HS-5 (cell line): ENCODE measurements at places on chromosomes 13 and 19.
A peak's percentile ranks its signal among the peaks of the same experiment; 100 is the strongest.

GRCh38 chr19:45960595-45961235, 12.9 kb downstream of the NOVA2 start:
- no peak for DNase-seq

DNA sequence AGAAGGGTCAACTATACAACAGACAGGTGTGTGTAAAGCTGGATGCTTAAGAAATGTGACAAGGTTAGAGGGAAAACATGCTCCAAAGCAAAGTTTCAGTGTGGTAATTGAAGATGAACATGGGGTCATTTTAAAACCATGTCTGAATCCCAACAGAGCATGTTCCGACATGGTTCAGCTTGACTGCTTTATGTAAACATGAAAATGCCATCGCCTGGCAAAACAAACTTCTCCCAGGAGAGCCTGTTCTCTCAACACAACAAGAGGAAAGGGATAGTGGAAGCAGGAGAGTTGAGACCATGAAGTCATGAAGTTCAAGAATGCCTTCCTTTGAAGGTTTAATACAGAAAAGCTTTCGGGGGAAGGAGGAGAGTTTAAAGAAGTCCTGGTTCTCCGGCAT, 85.8 kb downstream of the EPSTI1 start:
- no peak for DNase-seq

DNA sequence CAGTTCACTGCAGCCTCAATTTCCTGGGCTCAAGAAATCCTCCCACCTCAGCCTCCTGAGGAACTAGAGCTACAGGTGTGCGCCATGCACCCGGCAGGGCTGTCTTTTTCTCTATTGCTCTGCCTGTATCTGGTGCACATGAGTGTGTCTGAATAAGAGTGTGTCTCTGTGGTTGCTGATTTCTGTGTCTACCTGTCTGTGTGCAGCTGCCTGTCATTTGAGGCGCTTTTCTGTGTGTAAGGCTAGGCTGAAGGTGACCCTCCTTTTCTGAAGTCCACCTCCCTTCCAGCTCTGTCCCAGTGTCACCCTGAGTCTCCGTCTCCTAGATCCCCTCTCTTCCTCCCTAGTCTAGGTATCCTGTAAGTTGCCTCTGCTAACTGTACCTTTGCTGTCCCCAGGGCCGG, 1.5 kb upstream of the PRR12 start:
- DNase-seq, result no peak

GRCh38 chr19:46925548-46925950, 64.8 kb downstream of the ARHGAP35 start:
- no peak for DNase-seq

DNA sequence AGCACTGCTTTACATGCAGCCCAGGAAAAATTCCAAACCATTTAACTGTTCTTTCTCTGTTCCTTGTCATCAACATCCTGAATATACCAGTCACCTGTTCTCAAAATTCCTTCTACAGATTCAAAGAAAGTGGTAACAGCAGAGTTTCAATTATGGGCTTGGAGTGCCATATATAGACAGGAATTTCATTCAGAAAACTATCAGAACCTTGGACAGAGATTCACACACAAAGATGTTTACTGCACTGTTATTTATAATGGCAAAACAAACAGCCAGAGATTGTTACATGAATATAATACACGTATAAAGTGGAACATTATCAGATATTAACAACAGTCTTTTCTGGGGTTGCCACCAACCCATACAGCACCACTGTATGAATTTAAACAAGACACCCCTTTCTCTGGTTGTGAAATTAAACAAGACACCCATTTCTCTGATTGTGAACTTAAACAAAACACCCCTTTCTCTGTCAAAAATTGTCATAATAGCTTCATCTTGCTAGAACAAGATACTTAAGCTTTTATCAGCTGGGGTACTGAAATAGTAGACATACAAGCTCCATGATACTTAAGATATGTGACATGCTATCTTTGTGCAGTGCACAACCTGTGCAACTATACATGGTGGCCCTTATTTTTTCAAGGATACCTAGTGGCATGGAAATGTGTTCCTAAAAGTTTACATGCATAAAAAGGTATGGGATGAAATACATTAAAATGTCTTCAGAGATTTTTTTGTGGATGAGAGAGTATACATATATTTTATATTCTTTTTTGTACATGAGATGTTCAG, 12.6 kb downstream of the CACNA1A start:
- DNase-seq, result no peak

GRCh38 chr19:507286-508203, at the start of gene TPGS1:
TSS of gene TPGS1 (plus strand) at chr19:507497. CDS start at chr19:507507, 10 bp downstream.
- no peak for DNase-seq

DNA sequence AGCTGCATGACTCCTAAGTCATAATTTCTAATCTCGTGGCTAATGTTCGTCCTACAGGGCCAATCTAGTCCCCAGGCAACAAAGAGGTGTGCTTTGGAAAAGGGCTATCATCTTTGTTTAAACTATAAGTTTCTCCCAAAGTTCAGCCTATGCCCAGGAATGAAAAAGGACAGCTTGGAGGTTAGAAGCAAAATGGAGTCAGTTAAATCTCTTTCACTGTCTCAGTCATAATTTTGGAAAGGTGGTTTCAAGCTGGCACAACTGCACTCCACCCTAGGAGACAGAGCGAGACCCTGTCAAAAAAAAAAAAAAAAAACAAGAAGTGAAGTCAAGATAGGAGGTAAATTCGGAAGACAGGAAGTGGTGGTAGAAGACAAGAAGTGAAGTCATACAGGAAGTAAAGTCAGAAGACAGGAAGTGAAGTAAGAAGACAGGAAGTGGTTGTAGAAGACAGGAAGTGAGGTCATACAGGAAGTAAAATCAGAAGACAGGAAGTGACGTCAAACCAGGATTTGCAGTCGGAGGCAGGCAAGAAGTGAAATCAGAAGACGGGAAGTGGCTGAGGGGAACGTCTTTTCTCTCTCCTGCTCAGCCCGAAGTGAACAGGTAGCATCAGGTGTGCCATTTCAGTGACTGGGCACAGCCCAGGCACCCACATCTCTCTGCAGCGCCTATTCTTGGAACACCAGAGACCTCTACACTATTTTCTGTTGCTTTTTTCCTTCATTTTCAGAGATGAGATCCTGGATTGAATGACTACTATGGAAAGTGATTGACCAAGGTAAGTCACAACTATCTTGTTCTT, 32.2 kb downstream of the GP6 start:
- peak; percentile 20 for DNase-seq

DNA sequence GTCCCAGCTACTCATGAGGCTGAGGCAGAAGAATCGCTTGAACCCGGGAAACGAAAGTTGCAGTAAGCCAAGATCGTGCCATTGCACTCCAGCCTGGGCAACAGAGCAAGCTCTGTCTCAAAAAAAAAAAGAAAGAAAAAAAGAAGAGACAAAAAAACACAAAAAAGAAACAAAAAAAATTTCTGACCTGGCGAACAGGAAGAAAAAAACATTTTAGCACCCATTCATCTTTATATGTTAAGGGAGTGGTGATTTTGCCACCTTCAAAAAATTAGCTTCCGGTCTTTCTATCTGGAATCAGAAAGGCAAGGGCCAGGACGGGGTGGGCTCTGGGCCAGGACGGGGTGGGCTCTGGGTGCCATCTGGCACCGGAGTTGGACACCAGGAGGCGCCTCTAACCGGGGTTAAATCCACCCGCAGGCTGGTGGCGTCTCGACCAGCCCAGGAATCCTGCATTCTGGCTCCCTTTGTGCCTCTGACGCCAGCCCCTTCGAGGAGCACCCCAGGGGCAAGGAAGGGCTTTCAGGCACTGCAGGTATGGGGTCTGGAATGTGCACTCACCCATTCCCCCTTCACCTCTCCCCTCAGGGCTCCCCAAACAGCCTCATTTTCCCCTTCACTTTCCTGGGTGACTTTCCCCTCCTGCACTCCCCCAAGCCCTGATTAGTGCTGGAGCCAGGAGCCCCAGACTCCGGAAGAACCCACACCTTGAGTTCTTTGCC, 10.4 kb upstream of the ZSWIM4 start:
- no peak for DNase-seq

GRCh38 chr19:44499962-44500949, at the start of gene ZNF180:
TSS of gene ZNF180 (minus strand) at chr19:44500522. CDS start at chr19:44497334, 3,188 bp downstream.
- peak; percentile 84 for DNase-seq

DNA sequence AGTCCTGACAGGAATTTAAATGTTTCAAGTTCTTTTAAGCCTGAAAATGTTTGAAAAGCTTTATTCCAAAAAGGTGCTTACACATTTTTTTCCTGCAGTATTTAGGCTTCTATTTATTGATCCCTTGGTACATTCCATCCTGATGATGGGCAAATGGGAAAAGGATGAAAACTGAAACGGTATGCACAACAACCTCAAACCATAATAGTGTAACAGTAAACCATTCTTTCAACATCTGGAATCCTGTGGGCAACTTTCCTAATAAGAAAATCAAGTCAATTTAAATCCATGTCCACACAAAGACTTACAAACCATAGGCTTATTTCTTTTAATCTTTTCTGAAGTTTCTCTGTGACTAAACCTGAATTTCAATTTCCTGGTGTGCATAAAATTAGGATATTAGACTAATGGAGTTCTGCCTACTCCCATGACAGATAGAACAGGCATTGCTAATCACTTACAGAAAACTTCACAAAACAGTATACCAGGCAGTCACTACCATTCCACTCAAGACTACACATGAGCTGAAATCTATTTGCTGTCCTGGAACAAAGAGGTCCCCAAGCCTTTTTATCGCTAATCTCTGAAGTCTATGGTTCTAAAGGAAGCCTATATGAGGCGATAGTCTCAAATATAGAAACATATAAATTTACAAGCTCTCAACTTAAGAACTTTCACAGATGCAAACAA, 103.3 kb downstream of the DLEU7 start:
- no peak for DNase-seq

DNA sequence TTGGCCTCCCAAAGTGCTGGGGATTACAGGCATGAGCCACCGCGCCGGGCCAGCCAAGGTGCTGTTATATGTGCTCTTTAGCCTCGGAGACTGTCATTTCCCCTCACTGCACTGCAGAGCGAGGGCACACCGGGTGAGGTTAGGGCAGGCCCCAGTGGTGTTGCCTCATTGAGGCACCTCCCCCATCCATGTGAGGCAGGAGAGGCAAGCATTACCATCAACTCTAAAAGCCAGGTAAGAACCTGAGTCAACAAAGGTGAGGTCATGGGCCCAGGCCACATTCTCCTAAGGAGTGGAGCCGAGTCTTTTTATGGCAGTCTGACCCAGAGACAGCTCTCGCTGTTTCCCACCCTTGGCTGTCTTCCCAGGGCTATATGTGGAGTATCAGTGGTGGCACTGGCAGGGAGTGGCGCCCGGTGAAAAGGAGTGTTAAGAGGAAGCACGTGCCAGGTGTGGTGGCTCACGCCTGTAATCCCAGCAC, 10.9 kb downstream of the B3GNT8 start:
- DNase-seq, result no peak

GRCh38 chr19:3970313-3970807, 539 bp downstream of the DAPK3 start:
- DNase-seq, result no peak

- DNase-seq, result no peak
Measured at GRCh38 chr13:97072297-97072696, 78.0 kb upstream of the OXGR1 start.

DNA sequence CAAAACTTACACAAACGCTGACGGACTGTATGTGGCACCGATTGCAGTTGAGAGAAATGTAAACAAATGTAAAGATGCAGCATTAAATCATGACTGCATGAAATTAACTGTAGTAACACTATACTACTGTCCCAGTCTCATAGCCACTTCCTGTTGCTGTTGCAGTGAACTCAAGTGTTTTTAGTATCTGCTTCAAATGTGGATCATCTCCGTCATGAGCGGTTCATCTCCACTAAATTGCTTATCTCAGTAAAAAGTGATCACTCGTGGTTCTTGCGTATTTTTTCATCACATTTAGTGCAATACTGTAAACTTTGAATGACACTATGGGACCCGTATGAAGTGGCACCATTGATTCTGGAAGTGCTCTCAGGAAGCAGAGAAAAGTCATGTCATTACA, 60.3 kb upstream of the RNF113B start:
- DNase-seq, result no peak

DNA sequence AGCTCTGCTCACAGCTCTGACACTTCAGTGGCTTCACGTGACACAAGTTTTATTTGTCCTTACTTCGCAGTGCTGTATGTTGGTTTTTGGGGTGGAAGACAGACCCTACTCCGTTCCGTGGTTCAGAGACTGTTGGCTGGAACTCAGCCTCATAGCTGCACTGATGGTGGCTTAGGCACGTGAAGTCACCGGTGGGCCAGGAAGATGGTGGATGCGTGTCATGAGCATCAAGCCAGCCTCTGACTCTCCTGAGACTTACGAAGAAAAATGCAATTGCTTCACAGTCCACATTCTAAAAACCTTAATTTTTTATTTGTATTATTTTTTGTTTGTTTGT, 161.4 kb upstream of the SOX1 start:
- no peak for DNase-seq

- DNase-seq, result no peak
Measured at GRCh38 chr13:50796463-50796862, 47.0 kb downstream of the DLEU7 start.

DNA sequence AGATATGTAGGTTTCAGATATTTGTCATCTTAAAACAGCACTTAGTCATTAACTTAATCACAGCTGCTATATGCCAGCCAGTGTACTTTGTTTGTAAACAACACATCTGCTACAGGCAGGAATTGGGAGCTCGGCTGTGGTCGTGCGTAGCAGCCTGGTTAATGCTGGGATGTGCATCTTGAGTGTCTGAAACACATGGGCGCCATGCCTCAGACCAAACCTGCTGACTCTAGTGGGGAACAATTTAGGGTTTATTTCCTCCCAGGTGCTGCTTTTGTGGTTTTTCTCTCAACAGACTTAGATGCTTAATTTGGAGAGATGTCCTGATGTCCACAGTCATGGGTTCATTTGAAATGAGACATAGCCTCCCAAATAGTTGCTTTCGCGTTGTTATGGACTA, 238.5 kb upstream of the TMTC4 start:
- DNase-seq, result no peak

DNA sequence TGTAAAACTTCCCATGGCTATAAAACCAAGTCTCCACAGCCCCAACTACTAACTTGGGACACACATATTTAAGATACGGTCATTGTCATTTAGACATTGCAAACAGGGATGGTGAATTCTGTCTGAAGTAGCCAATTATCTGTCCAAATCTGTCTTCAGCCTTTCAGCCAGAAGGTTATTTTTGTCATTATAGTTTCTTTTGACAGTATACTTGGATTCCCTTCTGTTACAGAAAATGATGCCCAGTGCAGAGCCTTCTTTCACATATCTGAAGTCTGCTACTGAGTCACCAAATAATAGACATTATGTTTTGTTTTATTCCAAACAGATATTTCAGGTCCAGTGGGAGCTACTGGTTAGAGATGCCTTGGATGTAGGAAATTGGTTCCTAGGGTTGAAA, 452.4 kb upstream of the HTR2A start:
- no peak for DNase-seq

- DNase-seq, result no peak
Measured at GRCh38 chr13:32047088-32047487, 15.5 kb downstream of the FRY start.

GRCh38 chr19:17337675-17338432, 501 bp downstream of the GTPBP3 start:
- no peak for DNase-seq

DNA sequence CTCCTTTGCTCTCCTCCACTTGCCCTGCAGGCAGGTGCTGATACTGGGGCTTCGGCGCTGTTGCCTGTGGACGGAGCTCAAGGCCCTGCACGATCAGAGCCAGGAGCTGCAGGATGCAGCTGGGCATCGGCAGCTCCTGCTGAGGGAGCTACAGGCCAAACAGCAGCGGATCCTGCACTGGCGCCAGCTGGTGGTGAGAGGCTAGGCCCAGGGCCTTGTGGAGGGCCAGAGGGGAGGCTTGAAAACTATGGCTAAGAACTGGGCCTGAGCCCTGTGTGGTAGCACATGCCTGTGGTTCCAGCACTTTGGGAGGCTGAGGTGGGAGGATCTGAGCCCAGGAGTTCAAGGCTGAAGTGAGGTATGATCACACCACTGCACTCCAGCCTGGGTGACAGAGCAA, 6.3 kb downstream of the HAUS5 start:
- no peak for DNase-seq
